CD4-positive, alpha-beta memory T cell (primary cell): ENCODE measurements at places on chromosomes 4 and X.
A peak's percentile ranks its signal among the peaks of the same experiment; 100 is the strongest.

DNA sequence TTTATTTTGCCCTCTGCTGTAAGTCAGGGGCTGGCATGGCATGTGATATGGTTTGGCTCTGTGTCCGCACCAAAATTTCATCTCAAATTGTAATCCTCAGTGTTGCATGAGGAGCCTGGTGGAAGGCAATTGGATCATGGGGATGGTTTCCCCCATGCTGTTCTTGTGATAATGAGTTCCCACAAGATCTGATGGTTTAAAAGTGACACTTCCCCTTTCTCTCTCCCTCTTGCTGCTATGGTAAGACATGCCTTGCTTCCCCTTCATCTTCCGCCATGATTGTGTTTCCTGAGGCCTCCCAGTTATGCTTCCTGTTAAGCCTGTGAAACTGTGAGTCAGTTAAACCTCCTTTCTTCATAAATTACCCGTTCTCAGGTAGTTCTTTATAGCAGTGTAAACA, 72.0 kb upstream of the MSX1 start:
- no peaks in the 10 kb centered on the region for H3K27me3 ChIP-seq
- H3K4me3 ChIP-seq, result no peak overlapping the region
- H3K27ac ChIP-seq, result no peak overlapping the region
- no peaks in the 10 kb centered on the region for H3K36me3 ChIP-seq

- H3K27me3 ChIP-seq, result no peaks in the 10 kb centered on the region
- DNase-seq, result no peak
- no peaks in the 10 kb centered on the region for H3K36me3 ChIP-seq
- H3K27ac ChIP-seq, result no peak overlapping the region
- no peak overlapping the region for H3K4me3 ChIP-seq
Observed at GRCh38 chrX:35841872-35842271, 43.7 kb downstream of the MAGEB16 start.

DNA sequence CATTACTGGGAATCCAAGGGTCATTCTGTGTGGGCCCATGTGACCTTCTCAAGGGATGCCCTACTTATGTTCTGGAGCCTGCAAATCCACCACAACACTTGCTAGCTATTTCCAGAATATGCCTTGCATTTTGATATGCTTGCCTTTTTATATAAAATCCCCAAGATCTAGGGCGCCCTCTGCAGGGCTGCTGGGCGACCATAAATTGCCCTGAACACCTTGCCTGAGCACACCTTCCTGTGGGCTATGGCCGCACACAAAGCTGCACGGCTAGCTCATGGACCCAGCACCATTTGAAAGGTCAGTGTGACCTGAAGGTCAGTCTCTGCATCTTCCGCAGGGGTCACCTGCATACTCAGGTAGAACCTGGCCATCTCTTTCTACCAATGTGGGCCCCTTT, 311.7 kb downstream of the NLGN4X start:
- H3K4me3 ChIP-seq, result no peak overlapping the region
- no peaks in the 10 kb centered on the region for H3K36me3 ChIP-seq
- DNase-seq, result no peak
- H3K4me1 ChIP-seq, result no peaks in the 10 kb centered on the region
- no peak overlapping the region for H3K27ac ChIP-seq

DNA sequence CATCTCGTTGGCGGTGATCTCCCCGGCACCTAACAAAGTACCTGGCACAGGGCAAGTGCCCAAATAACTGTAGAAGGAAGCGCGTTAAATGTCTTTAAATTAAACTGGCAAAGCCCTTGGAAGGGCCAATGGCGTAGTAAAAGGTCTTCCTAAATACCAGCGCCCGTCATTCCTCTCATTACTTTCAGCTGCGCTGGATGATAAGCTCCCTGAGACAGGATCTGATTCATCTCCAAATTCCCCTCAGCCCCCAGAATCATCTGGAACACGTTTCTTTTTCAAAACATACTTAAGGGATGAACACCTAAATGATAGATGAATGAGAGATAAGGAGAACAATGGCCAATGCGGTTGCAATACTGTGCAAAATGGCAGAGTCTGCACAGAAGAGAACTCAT, 95.1 kb downstream of the AFAP1 start:
- H3K4me3 ChIP-seq, result no peak overlapping the region
- no peaks in the 10 kb centered on the region for H3K27me3 ChIP-seq
- no peaks in the 10 kb centered on the region for H3K36me3 ChIP-seq
- H3K27ac ChIP-seq, result no peak overlapping the region
- DNase-seq, result no peak

DNA sequence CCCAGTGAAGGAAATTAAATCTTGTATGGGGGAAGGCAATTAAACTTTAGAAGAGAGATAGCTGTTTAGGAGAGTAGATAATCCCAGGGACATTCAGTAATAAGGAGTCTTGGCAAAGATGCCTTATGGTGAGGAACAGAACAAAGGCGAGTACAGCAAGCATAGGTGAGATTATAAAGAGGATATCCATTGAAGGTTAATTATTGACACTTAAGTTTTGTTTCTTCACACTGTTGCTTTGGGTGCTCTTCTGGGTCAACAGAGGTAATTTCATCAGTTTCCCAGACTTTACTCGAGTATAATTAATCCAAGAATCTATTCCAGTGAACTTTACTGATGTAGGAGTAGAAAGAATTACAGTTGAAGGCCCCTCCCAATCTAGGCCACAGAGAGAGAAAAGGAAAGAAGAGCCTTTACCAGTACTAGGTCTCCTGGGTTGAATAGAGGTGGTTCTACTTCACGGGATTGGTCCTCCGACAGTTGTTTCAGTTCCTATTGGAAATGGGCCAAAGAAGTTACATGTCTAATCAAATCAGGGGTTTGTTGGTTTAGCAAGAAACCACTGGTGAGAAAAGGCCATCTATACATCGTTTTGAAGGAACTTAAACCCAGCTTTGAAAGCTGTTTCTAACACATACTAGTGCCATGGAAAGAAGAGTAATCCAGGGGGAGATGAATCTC, 27.2 kb downstream of the EPGN start:
- no peaks in the 10 kb centered on the region for H3K36me3 ChIP-seq
- no peak for DNase-seq
- no peak overlapping the region for H3K4me3 ChIP-seq

DNA sequence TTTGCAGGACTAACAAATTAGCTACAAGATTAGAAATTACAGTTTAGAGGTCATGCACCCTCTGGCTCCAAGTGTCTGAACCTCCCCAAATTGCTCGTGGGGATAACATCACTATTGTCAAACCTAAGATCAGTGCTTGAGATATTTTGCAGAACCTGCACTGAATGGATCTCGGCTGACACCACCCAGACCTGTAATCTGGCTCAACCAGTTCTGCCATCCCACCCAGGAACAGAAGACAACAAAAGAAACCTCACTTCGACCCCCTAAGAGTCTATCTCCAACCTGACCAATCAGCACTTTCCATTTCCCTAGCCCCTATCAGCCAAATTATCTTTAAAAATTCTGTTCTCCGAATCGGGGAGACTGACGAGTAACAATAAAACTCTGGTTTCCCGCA, 318.7 kb downstream of the NAP1L3 start:
- H3K27ac ChIP-seq, result no peak overlapping the region
- no peaks in the 10 kb centered on the region for H3K27me3 ChIP-seq
- no peaks in the 10 kb centered on the region for H3K4me1 ChIP-seq
- H3K4me3 ChIP-seq, result no peak overlapping the region

GRCh38 chrX:68835468-68835867, 6.6 kb downstream of the EFNB1 start:
- no peaks in the 10 kb centered on the region for H3K27me3 ChIP-seq
- H3K27ac ChIP-seq, result no peak overlapping the region
- H3K36me3 ChIP-seq, result no peaks in the 10 kb centered on the region
- H3K4me3 ChIP-seq, result no peak overlapping the region

GRCh38 chr4:47471064-47471463, 7.6 kb upstream of the COMMD8 start:
- H3K27ac ChIP-seq, result no peak overlapping the region
- H3K4me1 ChIP-seq, result no peaks in the 10 kb centered on the region
- no peaks in the 10 kb centered on the region for H3K36me3 ChIP-seq
- DNase-seq, result no peak
- H3K4me3 ChIP-seq, result no peak overlapping the region
- H3K27me3 ChIP-seq, result no peaks in the 10 kb centered on the region

DNA sequence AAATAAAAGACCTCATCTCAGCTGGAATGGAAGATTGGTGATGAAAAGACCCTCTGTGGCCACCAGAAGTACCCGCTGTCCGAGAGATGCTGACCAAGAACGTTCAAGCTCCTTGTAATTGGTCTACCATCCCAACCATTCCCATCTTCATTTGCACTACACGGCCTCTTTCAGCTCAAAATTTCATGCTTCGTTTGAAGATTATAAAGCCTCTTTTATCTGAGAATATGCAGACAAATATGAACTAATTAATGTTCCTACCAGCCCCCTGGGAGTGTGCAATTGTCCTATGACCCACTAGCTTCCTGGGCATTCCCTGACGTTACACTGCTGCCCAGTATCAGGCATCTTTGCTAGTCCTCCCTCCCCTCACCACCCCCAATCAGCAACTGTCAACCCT, 583.7 kb downstream of the MID1IP1 start:
- H3K4me1 ChIP-seq, result no peaks in the 10 kb centered on the region
- H3K27ac ChIP-seq, result no peak overlapping the region
- H3K36me3 ChIP-seq, result no peaks in the 10 kb centered on the region
- H3K4me3 ChIP-seq, result no peak overlapping the region

- H3K4me1 ChIP-seq, result no peaks in the 10 kb centered on the region
- H3K27ac ChIP-seq, result no peak overlapping the region
- no peak for DNase-seq
- H3K36me3 ChIP-seq, result no peaks in the 10 kb centered on the region
Observed at GRCh38 chr4:41977709-41978108, 3.8 kb upstream of the DCAF4L1 start.

DNA sequence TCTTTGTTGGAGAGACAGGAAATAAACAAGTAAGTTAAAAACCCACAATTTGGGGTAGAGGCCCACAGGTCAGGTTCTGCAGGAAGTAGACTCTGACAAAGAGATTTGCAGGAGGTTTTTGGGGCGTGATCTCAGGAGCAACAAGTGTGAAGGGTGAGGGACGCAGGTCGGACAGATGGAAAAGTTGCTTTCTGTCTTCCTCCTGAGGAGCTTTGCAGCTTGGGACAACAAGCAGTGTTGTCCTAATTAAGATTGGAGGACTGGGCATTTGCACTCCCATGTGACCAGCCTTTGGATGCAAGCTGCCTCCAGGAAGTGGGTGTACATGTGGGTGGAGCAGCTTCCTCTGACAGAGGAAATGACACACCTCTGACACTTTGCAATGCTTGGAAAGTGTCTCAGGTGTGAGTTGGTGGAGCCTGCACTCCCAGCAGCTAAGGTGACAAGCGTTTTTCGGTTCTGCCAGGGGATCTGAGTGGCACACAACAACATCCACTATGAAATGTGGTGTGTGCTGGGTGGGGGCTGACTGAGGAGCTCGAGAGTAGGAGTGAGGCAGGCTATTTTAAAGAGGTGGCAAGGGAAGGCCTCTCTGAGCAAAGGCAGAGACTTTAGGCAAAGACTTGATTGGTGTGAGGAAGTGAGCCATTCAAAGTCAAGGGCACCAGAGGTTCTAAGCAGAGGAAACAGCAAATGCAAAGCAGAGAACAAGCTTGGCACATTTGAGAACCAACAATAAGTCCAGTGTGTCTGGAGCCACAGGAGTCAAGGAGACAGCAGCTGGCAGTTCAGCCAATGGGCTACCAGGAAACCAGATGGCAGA, 339.8 kb upstream of the GATB start:
- peaks cover 95% of the 10 kb centered on the region for H3K4me1 ChIP-seq
- H3K27me3 ChIP-seq, result no peaks in the 10 kb centered on the region
- no peaks in the 10 kb centered on the region for H3K36me3 ChIP-seq
- H3K4me3 ChIP-seq, result peak overlapping the region; percentile 33
- peak overlapping the region; percentile 78 for H3K27ac ChIP-seq

GRCh38 chr4:177726111-177726510, 283.9 kb upstream of the AGA start:
- H3K27me3 ChIP-seq, result no peaks in the 10 kb centered on the region
- no peak overlapping the region for H3K27ac ChIP-seq

DNA sequence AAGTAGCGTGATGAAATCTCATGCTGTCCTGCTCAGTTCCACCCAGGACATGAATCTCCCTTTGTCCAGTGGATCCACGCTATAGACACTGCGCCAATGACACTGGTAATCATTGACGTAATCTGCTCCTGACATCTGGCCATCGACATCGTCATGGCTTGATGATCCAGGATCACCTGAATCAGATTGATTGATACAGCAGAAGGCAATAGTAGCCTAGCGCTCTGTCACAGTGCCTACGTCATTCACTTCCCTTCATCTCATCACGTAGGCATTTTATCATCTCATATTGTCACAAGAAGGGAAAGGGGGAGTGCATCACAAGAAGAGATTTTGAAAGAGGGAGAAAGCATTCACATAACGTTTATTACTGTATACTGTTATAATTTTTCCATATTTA, 68.8 kb downstream of the STK32B start:
- no peak overlapping the region for H3K4me3 ChIP-seq
- no peaks in the 10 kb centered on the region for H3K36me3 ChIP-seq
- H3K27me3 ChIP-seq, result no peaks in the 10 kb centered on the region
- no peak for DNase-seq

DNA sequence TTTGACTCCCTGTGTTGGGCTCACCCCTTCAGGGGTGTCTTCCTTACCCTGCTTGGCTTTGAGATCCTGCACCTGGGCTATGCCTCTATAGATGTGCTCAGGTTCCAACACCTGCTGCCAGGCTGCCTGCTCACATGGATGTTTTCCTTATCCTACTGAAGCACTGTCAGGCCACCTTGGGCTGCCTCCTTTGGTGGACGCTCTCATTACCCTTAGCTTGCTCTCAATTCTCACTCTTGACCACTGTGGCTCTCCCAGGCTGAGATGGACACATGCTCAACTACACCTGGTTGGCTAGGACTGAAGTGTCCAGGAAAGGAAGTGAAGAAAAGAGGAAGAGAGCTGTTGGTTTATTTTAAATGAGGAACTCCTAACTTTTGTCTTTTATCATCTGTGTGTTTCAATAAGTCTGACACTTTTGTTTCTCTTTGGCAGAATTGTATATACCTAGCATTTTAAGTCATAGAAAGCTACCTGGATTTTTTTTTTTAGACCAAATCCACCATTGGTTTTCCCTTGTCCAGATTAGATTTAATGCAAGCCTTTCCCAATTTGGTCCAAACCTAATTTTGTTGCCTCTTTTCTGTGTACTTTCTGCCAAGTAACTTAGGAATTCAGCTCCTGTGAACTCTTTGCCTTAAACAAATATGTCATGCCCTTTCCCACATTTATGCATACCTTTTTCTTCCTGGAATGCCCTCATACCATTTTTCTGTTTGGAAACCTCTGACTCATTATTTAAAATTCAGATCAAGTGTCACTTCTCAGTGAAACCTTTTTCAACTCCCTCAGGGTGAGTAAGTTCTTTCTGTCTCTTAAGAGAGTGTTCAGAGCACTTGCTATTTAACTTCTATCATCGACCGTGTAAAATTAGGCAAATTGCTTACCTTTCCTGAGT, 175.8 kb downstream of the GC start:
- no peaks in the 10 kb centered on the region for H3K27me3 ChIP-seq
- H3K36me3 ChIP-seq, result no peaks in the 10 kb centered on the region
- no peak overlapping the region for H3K4me3 ChIP-seq
- DNase-seq, result no peak

- H3K4me3 ChIP-seq, result no peak overlapping the region
- peak; percentile 4 for DNase-seq
- H3K4me1 ChIP-seq, result no peaks in the 10 kb centered on the region
Observed at GRCh38 chr4:54318904-54319303, 89.8 kb downstream of the PDGFRA start.
